ENCODE measurements at places on chromosomes 3 and 15.

GRCh38 chr3:177069514-177070329 lies 127.6 kb downstream of the TBL1XR1 start:
- no peak for DNase-seq

- DNase-seq, result no peak
Observed at GRCh38 chr3:4306860-4307259, 3.7 kb downstream of the SETMAR start.

- no peak for DNase-seq
Observed at GRCh38 chr3:111229301-111229700, 157.7 kb downstream of the NECTIN3 start.

- DNase-seq, result no peak
Observed at GRCh38 chr15:29316422-29316821, 46.8 kb upstream of the NSMCE3 start.

DNA sequence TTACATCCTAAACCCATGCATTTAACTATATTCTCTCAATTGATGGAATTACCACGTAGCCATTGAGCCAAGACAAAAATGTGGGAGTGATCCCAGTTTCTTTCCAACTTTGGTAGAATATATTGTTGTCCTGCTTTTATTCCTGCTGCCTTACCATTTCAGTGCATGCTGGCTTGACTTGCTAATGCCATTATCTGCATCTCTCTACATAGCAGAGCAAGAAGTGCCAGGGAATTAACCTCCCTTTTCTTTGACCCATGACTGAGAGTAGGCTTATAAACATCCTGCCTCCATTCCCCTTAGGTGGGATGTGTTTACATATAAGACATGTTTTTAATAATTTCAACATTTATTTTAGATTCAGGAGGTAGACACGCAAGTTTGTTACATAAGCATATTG lies 1153.4 kb downstream of the IGSF11 start:
- DNase-seq, result no peak

- no peak for DNase-seq
Observed at GRCh38 chr3:134315286-134316106, 58.8 kb downstream of the AMOTL2 start.

DNA sequence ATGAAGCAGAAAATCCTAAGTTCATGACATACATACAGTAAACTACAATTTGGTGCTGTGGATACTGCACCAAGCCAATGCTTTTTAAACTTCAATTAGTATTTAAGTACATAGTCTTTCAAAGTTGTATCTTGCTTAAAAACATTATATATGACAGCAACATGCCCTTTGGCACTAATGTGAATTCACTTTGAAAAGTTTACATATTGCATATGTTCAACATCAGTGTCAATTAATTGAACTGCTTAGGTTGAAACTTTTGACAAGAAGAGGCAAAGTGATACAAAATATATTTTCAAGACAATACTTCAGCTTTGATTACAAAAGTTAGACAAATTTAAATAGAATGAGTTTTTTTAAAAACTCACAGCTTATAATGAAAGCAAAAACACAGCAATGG lies 119.4 kb upstream of the ROBO2 start:
- no peak for DNase-seq

Measured in CD4-positive, alpha-beta T cell treated with Interferon alpha-2 for 1 hour (primary cell).